ENCODE measurements at places on chromosomes 7 and 10. TPM values are rescaled to one million over a fixed set of nuclear protein-coding genes. Genes with fewer than 3 reads are reported as not detected.

Gene ATP6V0A4
- total RNA-seq = 0.78 TPM

Gene UCMA
- 4.1 TPM for total RNA-seq

Gene TMEM270
- not detected for total RNA-seq

Gene CNPY1
- total RNA-seq = not detected

Gene NODAL
- 6.3 TPM for total RNA-seq

DNA sequence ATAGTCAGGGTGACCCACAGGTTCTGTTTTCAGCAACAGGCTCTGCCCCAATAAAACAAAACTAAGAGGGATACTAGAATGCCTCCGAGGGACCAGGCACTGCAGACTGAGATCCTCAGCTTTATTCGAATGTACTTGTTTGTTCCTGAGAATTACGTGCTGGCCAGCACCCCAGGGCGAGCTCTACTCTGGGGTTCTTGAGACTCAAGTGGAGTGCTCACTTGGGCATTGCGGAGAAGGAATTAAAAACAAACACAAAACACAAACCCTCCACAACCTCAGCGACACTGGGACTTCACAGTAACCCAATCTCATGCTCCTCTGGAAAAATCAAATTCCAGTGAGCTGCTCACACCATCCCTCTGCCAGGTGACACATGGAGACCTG is 250.7 kb downstream of the TNS3 start:
- peaks cover 25% of the 10 kb centered on the region for H3K4me1 ChIP-seq
- no peak overlapping the region for H3K27ac ChIP-seq
- H3K36me3 ChIP-seq = no peaks in the 10 kb centered on the region
- H3K4me3 ChIP-seq = no peak overlapping the region

- H3K27ac ChIP-seq = no peak overlapping the region
- H3K36me3 ChIP-seq = no peaks in the 10 kb centered on the region
- DNase-seq = no peak
These were observed 213.3 kb upstream of the KCND2 start for GRCh38 chr7:120059641-120060040.

DNA sequence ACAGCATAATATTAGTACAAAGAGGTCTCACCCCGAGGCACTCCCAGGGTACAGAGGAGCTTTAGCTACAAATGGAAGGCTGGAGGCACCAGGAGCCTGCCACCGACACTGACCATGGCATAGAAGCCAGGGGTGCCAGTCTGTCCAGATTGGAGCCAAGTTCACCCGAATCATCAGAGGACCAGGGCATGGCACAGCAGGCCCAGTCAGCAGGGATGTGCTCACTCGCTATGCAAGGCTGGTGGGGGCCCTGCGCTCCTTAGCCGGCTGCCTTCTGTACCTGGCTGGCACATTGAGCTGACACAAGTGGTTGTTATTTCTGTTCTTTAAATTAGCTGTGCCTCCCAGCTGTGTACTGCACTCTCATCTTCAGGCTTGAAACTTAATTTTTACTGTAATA is 149.3 kb downstream of the TCERG1L start:
- no peak overlapping the region for H3K27ac ChIP-seq
- no peak for DNase-seq
- H3K36me3 ChIP-seq = no peaks in the 10 kb centered on the region
- no peaks in the 10 kb centered on the region for H3K27me3 ChIP-seq

DNA sequence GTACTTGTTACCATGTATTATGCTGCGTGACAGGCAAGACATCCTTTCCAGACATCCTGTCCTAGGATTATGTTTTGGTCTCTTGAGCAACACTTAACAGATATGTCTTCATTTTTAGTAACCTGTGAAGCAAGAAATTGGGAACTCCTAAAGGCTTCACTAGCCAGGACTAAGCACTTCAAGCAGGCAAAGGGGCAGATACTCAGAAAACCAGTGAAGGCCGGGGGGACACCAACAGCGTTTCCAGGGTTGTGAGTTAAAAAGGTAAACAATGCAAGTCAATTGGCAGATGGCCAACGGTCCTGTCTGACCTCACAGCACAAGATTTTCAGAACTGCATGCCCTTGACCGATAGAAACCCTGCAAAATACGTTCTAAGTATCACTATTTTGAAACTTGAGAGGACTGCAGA is 77.6 kb upstream of the SFMBT2 start:
- DNase-seq = no peak
- H3K27me3 ChIP-seq = no peaks in the 10 kb centered on the region
- H3K27ac ChIP-seq = no peak overlapping the region
- H3K36me3 ChIP-seq = no peaks in the 10 kb centered on the region

DNA sequence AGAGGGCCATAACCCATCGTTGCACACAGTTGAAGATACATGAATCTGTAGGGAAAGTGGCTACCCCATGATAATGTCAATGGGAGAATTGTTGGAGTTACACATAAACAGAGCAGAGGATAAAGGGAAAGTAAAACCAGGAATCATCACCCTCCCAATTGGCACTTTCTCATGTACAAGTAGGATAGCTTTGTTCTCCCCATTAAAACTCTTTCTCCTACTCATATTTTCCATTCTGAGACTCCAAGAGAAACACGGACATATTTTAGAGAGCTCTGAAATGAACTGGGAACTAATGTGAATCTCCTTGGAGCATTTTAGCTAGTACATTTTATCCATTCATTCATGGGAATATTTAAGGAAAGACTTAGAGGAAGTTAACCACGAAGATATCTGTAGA is 17.2 kb upstream of the LRRC17 start:
- no peaks in the 10 kb centered on the region for H3K36me3 ChIP-seq
- no peaks in the 10 kb centered on the region for H3K27me3 ChIP-seq
- H3K4me1 ChIP-seq = no peaks in the 10 kb centered on the region
- H3K27ac ChIP-seq = no peak overlapping the region

DNA sequence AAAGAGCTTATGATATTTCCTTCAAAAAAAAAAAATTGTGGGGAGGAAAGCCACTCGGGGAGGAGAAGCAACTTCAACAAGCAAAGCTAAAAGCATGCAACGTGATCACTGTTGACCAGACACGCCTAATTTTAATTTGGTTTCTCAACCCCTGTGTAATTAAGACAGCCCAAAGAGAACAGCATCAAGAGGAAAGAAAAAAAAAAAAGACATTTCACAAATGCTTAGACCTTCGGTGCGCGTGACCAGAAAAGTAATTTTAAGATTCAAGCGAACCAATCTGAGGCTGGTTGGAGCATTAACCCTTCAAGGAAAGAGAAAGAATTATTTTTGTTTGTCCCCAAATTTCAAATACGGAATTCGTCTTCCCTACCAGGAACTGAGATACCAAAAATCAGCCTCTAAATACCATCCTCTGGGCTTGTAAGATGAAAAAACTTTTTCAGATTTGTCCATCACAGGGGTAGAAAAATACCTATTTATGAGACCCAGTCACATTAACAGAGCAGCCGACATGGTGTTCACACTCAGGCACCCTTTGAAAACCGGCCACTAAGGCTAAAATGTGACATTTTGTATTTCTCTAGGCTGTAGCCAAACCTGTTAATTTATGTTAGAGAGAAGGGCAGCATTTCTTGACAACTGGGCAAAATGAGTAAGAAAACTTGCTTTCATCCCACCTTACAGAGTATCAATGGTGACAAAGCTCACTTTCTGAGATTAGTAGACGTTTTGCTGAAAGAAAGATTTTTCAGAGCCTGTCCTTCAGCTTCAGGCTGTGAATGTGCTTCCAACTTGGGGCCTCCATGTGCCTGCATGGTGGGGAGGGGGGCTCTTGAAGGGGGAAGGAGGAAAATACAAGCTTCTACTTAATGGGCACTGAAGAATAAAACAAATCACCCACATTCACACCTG is 179.9 kb upstream of the KLF14 start:
- 0 out of 2 replicates have a peak overlapping the region, but pooled peaks have one; percentile 4 for H3K27ac ChIP-seq
- H3K27me3 ChIP-seq = no peaks in the 10 kb centered on the region
- H3K4me3 ChIP-seq = no peak overlapping the region
- DNase-seq = no peak
- H3K36me3 ChIP-seq = no peaks in the 10 kb centered on the region

DNA sequence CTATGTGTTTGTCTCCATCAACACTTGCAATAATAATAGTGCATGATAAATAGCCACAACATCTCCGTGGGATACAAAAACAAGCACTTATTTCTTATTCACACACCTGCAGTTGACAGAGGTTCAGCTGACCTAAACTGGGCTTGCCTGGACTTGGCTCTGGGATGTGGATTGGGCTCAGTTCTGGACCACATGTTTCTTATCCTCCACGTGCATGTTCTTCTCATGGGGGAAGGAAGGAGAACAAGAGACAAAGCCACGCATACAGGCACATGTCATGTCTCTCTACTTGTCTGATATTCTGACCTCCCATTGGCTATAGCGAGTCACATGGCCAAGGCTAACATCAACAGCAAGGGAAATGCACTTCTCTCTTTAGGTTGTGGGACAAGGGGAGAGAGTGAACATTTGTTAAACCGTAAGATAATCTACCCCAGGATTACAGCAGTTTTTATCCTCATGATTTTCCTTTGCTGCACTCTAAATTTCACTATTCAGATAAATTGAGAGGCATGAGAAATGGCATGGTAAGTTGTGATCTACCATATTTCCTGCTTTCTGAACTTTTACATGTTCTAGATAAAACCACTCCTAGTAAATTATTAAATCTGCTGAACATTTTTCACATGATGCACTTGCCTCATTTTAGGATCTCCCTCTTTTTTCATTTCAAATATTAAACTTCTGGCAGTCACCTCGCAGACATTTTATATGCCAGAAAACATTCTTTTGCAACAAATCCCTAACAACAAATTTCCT is 33.7 kb downstream of the CFAP58 start:
- H3K27me3 ChIP-seq = no peaks in the 10 kb centered on the region
- no peaks in the 10 kb centered on the region for H3K36me3 ChIP-seq
- no peak overlapping the region for H3K27ac ChIP-seq
- H3K4me3 ChIP-seq = no peak overlapping the region
- no peak for DNase-seq

GRCh38 chr7:47186316-47186715 is 395.6 kb downstream of the TNS3 start:
- no peaks in the 10 kb centered on the region for H3K4me1 ChIP-seq
- no peaks in the 10 kb centered on the region for H3K36me3 ChIP-seq
- DNase-seq = no peak

DNA sequence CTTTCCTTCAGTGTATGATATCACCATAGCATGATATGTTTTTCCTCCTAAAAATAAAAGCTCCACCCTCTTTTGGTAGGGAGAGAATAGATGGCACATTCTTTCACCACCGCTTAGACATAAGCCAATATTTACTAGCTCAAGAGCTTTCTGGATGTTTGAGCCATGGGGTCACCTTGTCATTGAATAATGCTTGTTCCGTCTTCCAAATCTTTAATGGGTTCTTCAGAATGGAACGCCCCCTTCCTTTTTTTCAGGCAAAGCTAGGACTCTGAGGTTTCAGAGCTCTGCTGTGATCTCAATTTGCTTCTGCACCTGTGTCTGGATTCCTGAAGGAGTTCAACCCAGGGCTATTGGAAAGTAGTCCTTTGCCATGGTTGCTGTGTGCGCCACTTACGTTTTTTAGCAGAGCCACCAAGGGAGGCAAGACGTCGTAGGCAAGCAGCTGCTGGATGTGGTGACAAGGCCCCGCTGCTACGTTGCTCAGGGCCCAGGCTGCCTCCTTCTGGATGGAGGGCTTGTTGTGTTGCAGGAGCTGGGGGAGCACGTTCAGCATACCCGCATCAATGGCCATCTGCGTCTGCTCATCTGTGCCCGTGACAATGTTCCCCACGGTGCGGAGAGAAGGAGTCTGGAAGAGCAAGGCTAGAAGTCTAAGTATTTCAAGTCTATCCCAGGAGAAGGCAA is 23.2 kb downstream of the KPNA7 start:
- no peaks in the 10 kb centered on the region for H3K4me1 ChIP-seq
- H3K4me3 ChIP-seq = no peak overlapping the region
- no peak overlapping the region for H3K27ac ChIP-seq
- no peaks in the 10 kb centered on the region for H3K27me3 ChIP-seq
- no peak for DNase-seq
- H3K36me3 ChIP-seq = no peaks in the 10 kb centered on the region

DNA sequence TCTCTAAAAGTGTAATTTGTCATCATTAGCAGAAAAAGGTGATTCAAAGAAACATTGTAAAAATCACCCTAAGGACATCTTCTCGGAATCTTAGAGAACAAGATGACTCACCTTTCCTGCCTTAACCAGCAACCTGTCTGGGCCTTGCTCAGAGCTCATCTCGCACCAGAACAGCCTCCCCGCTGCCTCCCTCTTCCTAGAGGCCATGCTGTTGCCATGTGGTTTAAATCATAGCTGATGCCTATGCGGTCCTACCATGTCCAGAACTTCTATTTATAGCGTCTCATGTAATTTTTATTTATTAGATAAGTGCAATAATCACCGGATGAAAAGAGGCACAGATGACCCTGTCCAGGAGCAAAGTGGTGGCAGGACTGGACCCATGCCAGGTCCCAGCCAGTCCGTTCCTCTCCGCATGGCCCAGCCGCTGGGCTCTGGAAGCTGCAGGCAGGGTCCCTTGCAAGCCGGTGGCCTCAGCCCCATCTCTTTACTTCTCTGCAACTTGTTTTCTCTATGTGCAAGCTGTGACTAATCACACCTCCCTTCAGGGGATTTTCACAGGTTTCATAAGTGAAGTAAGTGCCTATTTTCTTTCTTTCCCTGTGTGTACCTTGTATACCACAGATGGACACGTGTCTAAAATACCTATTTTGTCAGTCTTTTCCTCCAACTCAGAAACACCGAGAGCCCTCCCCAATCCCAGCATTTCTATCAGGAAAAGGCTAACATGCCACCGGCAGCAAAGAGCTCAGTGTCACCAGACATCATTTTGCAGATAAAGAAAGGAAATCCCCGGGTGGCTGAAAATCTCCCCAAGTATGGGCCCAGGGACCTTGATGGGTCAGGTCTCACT is 27.1 kb downstream of the KLF6 start:
- DNase-seq = no peak
- no peak overlapping the region for H3K4me3 ChIP-seq
- H3K36me3 ChIP-seq = no peaks in the 10 kb centered on the region
- H3K27me3 ChIP-seq = no peaks in the 10 kb centered on the region
- no peaks in the 10 kb centered on the region for H3K4me1 ChIP-seq

- H3K36me3 ChIP-seq = no peaks in the 10 kb centered on the region
- no peaks in the 10 kb centered on the region for H3K4me1 ChIP-seq
- H3K27ac ChIP-seq = no peak overlapping the region
- no peak overlapping the region for H3K4me3 ChIP-seq
These were observed 303.3 kb upstream of the COBL start for GRCh38 chr7:51619880-51620279.

DNA sequence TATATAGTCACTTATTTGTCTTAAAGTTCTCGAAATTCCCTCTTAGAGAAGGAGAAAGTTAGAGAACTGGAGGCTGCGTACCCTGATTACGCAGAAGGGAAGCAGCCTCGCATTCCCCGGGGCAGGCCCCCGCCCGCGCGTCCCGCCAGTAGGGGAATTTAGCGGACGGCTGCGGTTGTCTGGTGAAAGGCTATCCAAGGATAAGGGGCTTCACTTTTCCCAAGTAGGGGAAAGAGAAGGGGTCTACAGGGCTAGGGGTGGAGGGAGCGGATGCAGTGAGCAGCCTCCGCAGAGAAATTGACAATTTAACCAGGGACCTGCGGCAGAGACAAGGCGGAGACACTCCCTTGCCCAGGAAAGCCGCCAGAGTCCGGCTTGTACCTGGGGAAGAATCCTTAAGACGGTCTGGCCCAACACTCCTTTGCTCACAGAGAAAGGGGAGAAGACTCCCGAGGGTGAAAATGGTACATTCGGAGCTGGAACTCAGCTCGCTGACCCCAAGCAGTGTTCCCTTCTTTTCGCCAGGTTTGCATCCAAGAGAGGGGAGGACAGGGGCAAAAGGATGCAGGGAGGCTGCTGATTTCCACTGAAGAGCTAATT is 994 bp upstream of the MAGI2 start:
- H3K27me3 ChIP-seq = peaks cover 61% of the 10 kb centered on the region
- no peak overlapping the region for H3K27ac ChIP-seq
- H3K4me3 ChIP-seq = peak overlapping the region; percentile 68

- peak overlapping the region; percentile 59 for H3K27ac ChIP-seq
- H3K36me3 ChIP-seq = no peaks in the 10 kb centered on the region
- no peak for DNase-seq
- H3K4me1 ChIP-seq = peaks cover 19% of the 10 kb centered on the region
These were observed 15.0 kb downstream of the ELN start for GRCh38 chr7:74042746-74043522.

All from H1 (cell line).